Endothelial cell of umbilical vein (primary cell): ENCODE measurements at places on chromosomes 7 and 10. TPM values are rescaled to one million over a fixed set of nuclear protein-coding genes. Genes with fewer than 3 reads are reported as not detected.
A peak's percentile ranks its signal among the peaks of the same experiment; 100 is the strongest.

ASB10 gene
- total RNA-seq = not detected in 2 replicates

HOXA7 gene
- total RNA-seq = 15.6 and 18.5 TPM in 2 replicates

DRGX gene
- total RNA-seq = not detected in 2 replicates

LIPJ gene
- 0.09 TPM in 1 of 2 replicates, not detected in the other for total RNA-seq

C10orf62 gene
- not detected in 2 replicates for total RNA-seq

RBM48 gene
- total RNA-seq = 12.0 and 13.1 TPM in 2 replicates

ADAP1 gene
- total RNA-seq = 0.46 and 0.49 TPM in 2 replicates

TMEM184A gene
- not detected in 2 replicates for total RNA-seq

CCAR1 gene
- total RNA-seq = 83.3 and 92.9 TPM in 2 replicates

- no peak for DNase-seq
These were observed 321.5 kb upstream of the ZNF32 start for GRCh38 chr10:43970018-43970698.

DNA sequence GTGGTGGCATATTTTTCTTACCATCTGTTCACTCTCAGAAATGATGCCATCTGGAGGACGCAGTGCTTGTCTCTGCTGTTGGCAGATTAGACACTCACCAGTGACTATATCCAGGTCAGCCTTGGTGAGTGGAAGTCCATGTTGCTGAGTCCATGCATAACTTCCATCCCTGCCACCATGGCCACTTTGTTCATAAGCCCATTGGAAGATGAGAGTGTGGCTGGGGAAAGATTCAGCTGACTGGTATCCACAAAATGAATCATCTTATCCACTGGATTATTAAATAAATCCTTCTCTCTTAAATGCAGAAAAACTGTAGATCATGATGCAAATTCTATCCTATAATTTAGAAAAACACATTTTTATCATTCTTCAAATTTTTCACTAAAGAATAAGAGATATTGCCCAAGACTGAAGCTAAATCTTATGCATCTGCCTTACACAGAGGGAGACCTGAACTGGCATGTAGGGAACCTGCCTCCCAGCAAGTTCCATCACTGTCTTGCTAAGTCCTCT lies 726.9 kb downstream of the TNS3 start:
- no peak for DNase-seq

DNA sequence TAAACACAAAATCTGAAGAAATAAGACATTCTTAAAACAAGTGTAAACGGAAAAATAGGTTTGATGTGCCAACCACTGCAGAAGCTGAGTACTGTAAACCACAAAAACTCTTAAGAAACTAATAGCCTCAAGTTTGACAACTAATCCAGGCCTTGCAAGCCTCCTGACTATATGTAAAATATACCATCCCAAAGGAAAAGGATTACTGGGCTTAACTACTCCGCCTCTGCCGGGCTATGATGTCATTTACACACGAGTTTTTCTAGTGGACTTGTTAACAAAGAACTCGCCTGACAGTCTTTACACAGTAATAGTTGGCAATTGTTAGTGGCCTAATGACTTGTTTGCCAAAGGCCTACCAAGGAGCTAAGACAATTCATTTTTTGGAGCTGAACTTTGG lies 2.1 kb downstream of the KIF5B start:
- DNase-seq = peak; percentile 77

DNA sequence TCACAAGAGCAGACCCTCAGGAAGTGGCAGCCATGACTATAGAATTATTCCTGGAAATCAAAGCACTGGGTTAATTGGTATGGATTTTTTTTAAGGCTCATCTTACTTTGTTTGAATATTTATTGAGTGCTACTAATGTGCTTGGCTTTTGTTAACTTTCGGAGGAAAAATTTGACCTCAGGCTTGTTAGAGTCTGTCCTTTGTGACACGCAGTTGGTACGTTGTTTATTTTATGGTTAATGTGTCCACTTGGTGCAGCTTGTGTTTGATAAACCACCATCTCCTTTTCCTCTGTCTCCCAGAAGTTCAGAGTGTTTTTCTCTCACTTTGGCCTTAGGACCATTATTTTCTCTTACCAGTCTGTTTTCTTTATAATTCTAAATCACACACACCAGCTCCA lies 268.6 kb downstream of the SDK1 start:
- DNase-seq = no peak

DNA sequence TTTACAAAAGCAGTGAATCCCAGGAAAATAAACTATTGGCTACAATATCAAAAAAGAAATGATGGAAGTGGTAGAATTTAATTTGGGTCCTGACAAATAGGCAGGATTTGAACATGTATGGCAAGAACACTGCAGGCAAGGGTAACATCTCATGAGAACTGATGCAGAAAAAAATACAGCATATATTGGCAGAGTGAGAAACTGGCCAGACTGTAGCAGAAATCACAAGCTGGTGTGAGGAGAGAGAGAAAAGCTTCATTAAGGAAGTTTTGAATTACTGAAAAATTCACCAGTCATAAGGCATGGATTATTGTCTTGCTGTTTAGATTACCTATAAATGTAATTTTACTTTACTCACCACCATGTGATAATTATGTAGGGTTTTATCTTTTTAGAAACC lies 77.4 kb downstream of the ZEB1 start:
- no peak for DNase-seq

DNA sequence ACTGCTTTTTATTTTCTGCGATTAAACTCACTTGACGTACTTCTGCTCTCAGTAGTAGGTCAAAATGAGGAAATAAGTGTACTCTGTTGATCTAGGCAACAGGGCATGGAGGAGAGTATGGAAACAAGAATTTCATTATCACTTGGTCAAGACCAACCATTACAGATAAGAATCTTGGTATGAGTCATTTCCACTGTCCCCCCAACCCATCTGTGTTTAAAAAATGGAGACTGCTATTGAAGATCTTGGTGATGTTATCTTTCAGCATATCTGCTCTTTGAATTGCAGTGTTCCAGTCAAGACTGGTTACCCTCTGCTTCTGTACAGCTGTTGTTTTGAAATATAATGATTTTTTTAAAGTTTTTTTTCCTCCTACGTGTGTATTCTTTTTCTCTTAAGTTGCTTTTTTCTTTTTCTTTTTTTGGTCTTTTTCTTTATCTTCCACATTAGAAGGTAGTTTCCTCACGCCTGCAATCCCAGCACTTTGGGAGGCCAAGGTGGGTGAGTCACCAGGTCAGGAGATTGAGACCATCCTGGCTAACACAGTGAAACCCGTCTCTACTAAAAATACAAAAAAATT lies 11.7 kb downstream of the STAM start:
- DNase-seq = peak; percentile 27

- DNase-seq = peak; percentile 45
These were observed 44.9 kb downstream of the ANXA8 start for GRCh38 chr10:47438857-47439474.

- DNase-seq = no peak
These were observed 2.5 kb downstream of the VAX1 start for GRCh38 chr10:117135480-117136140.

- DNase-seq = no peak
These were observed 51.6 kb upstream of the CREB5 start for GRCh38 chr7:28360739-28361138.

DNA sequence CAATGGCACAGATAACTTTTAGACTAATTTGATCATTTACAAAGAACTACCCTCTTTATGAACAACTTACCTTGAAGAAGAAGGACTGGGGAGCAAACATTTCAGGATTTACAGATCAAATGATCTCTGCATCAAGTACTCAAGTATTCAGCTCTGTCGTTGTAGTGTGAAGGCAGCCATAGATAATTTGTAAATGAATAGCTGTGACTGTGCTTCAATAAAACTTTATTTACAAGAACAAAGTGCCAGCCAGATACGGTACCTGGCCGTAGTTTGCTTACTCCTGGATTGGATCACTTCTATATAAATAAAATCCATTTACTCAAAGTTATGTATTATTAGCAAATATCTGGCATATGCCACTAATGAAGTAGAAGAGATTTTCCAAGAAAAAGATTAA lies 388.2 kb upstream of the SEMA3A start:
- no peak for DNase-seq

- DNase-seq = no peak
These were observed 75.7 kb downstream of the VWDE start for GRCh38 chr7:12327922-12328321.

DNA sequence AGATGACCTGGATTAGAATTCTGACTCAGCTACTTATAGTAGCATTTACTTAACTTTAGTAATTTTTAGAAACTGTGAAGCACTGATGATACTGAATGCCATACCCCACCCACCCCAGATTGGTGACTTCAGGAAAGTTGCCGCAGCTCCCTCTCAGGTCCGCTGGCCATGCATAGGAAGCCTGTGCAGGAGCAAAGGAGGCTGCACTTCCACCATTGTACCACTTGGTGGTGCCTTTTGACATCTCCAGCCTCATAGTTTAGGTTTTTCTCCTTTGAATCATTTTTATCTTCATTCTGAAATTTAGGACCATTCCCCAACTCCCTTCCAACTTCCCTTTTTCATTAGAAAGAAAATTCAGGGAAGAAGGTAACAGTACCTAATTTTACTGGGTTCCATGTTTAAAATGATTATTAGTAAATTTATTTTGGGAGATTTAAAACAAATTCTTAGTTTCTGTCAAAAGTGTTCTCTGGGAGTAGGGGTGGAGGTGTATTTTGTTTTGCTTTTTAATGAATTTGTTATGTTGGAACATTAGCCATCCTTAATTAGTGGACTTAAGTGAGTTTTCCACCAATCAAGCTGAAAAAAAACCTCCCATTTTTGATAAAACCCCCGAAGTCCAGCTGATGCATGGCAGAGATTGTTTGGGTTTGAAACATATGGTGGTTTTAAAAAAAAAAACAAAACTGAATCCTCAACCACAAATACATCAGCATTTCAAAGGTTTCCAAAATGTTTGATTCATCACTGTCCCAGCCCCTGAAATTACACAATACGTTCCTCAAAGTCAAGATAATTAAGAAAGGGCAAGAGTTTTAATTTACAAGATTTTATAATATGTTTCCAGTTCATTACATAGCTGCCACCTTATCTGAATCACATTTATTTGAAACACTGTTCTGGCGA lies 109.6 kb downstream of the WNT2 start:
- peak; percentile 68 for DNase-seq

- DNase-seq = no peak
These were observed at the start of gene NPTX2 for GRCh38 chr7:98617051-98617959. NPTX2 (plus strand) TSS chr7:98617285; CDS start chr7:98617462, 177 bp downstream.

DNA sequence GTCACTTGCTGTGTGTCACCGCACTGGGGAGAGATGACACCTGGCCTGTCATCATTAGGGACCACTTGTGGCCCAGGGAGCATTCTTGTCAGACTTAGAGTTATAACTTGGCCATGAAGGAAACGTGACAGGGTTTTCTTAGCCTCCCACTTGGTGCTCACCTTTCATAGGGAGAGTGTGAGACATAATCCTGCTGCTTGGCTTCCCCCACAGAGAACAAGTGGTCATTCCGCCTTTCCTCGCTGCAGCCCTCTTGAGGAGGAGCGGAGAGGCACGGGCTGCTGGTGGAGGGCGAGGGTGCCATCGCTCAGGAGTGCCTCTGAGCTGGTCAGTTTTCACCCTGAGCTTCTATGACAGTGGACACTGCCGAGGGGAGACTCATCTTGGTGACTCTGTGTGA lies 125.0 kb upstream of the GJD4 start:
- DNase-seq = no peak

GRCh38 chr10:6621536-6621935 lies 41.5 kb upstream of the PRKCQ start:
- no peak for DNase-seq

DNA sequence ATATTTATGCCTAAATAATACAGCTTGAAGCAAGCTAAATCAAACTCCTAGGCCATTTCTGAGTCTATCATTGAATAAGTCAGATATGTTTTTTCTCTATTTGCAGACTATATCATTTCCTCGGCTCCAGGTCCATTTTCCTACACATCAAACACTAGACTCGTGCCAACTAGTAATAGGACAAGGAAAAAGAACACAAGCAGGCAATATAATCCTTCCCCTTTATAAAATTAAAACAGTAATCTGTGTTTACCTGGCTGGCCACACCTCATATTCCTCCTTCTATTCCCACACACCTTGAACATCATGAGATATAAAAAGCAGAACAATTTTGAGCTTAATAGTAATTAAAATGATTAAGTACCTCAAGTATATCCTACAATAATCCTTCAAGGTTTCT lies 325.7 kb downstream of the TFEC start:
- no peak for DNase-seq

DNA sequence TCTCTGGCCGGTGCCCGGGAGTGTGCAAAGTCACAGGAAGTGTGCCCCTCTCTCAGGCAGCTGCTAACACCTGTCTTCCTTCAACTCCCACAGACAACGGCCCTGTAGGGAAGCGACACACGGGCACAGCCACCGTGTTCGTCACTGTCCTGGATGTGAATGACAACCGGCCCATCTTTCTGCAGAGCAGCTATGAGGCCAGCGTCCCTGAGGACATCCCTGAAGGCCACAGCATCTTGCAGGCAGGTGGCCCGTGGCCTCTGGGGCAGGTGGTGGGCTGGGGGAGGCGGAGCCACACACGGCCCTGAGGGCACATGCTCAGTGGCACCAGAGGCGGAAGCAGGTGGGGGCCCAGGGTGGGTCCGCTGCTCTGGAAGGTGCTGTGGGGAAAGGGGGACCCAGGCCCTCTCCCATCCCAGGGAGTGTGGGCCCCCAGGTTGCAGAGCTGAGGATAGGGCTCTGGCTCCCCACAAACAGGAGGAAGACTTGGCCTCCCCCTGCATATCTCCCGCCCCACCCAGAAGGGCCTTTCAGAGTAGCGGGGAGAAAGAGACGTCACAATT lies 6.9 kb downstream of the C10orf105 start:
- no peak for DNase-seq

- peak; percentile 24 for DNase-seq
These were observed at the start of gene BEND7 for GRCh38 chr10:13528875-13529713. BEND7 (minus strand) TSS chr10:13529014; CDS start chr10:13528533, 481 bp downstream.

DNA sequence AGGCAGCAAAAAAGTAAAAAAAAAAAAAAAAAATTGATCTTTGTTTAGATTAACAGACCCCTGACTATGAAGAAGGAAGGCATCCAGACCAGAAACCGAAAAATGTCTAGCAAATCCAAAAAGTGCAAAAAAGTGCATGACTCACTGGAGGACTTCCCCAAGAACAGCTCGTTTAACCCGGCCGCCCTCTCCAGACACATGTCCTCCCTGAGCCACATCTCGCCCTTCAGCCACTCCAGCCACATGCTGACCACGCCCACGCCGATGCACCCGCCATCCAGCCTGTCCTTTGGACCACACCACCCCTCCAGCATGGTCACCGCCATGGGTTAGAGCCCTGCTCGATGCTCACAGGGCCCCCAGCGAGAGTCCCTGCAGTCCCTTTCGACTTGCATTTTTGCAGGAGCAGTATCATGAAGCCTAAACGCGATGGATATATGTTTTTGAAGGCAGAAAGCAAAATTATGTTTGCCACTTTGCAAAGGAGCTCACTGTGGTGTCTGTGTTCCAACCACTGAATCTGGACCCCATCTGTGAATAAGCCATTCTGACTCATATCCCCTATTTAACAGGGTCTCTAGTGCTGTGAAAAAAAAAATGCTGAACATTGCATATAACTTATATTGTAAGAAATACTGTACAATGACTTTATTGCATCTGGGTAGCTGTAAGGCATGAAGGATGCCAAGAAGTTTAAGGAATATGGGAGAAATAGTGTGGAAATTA lies 19.4 kb downstream of the GATA3 start:
- peak; percentile 26 for DNase-seq

- no peak for DNase-seq
These were observed 41.1 kb downstream of the TMEM270 start for GRCh38 chr7:73901823-73902597.
